ENCODE measurements at places on chromosomes 5 and 9.

DNA sequence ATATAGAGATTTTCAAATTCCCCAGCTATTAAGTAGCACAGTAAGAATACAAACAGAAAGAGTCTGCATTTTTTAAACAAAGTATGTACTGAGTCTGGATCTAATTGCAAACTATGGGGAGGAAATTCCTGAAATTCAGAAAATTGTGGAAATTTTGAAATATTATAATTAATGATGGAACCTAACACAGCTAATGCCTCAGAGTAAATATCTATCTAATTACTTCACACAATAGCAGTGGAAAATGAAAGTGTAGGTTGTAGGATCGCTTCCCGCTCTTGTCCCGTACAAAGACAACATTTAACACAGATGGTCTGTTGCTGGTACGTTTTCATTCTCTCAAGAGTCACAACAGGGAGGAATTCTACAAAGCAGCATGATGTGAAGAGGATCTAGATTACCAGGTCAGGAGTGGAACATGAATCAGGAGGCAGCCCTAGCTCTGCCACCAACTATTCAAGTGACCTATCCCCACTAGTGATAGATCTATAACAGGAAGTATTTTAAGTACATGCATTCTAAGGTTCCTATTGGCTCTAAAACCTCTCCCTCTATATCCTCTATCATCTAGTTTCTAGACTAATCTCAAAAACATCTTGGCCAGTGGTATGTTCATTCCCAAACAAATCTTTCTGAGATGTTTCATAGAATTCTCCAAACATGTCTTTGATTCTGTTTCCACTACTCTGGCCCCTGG, 58.9 kb upstream of the GRAMD2B start:
- no peak for DNase-seq

DNA sequence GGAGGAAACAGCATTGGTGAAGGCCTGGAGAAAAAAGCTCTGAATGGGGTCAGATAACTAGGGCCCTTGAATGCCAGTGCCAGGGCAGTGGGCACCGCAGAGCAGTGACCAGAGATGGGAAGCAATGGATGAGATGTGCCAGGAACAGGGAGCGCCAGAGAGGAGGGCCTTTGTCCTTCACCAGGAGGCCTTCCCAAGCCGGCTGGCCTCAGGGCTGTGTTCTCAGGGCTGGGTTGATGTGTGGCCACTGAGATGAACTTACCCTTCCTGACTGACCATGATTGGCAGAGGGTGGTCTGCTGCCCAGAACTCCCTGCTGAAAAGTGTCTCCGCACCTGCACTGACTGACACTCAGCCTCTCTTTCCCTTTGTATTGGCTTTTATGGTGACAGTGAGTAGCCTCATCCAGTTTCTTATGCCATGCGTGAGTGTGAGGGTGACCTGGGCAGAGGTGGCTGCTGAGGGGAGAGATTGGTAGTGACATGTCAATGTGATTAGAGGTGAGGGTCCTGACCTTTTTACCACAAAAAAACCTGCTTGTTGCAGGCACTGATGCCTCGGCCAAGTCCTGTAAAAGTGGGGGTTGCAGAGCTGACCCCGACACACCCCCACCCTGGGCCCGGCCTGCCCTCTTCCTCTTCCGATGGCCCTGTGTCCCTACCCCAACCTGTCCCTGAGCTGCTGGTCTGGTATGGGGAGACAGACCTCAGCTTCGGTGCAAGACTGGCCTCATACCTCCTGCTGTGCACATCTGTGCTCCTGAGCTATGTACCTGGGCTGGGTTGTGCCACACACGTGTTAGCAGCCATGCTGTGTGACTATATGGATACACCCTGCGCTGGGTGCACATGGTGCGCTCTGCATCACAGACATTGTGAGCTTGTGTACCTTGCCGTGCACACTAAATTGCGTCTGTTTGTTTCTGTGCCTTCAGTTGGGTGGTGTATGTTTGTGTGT, 57.1 kb upstream of the PSD2 start:
- no peak for DNase-seq

GRCh38 chr9:127705577-127706379, 1.0 kb upstream of the CFAP157 start:
- DNase-seq: no peak

DNA sequence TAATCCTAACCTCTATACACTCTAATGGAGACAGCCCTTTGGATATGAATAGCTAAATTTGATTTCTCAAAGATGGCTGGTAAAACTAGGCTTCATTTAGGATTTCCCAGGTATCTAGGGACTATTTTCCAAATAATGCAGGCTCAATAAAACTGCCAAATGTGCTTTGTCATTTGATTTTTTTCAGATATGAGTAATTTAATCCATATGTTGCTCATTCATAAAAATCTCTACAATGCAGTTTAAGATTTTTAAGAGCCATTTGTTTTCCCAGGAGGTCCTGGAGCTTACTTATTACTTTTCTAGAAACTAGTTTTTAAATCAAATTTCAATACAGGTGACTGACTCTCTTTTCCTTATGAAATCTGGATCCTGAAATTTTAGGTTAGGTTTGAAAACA, 349.3 kb upstream of the SLC24A2 start:
- no peak for DNase-seq

DNA sequence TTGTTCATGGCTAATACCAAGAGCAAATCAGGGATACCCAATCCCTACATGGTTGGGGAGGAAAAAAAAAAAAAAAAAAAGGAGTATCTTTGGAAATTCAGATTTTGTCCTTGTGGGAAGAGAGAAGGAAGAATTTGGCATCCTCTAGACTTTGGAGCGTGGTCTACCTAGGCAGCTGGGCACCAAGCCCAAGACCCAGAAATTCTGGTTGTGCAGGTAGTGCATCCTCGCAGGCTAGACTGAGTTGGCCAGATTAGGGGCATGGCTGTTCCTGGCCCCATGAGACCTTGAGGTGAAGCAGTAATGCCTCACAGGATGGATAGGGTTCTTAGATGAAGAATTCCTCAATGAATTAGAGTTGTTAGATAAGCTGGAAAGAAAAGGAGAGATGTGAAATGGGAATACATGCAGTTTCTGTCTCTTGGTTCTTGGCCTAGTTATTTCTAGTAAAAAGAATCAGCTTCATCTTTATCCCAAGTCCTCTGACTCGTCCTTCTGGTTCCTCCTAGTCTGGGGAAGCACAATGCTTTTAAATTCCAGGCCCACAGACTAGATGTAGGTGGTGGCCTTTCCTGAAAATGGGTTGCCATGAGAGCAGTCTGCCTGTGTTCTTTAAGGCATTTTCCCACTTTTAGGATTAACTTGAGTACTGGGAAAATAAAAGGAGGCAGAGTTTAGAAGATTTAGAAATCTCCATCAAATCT, 140.5 kb upstream of the RUSC2 start:
- no peak for DNase-seq

DNA sequence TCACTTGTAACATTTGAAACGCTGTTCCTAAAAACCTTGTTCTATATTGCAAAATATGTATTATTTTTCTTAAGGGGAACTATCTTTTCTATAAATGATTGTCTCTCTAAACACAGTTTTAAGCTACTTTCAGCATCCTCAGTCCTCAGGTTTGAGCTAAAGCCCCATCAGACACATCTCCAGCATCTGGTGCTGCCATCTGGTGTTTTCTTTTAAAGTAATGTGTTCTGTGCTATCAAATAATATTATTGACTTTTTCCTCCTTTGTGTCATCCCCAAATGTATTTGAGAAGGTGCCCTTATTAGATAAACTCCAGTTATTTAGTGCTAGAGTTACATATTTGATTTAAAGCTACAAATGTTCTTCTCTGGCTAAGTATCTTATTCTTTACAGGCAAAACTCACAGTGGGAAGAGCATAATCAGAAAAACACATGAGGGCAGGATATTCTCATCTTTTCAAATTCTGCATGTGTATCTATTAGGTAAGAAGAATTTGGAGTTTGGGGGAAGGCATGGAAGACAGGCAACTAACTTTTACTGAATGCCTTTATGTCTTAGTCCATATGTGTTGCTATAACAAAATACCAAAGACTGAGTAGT, 27.5 kb downstream of the ZNF474 start:
- DNase-seq: peak; percentile 18

GRCh38 chr5:180670586-180671359, 21.4 kb upstream of the FLT4 start:
- peak; percentile 70 for DNase-seq

DNA sequence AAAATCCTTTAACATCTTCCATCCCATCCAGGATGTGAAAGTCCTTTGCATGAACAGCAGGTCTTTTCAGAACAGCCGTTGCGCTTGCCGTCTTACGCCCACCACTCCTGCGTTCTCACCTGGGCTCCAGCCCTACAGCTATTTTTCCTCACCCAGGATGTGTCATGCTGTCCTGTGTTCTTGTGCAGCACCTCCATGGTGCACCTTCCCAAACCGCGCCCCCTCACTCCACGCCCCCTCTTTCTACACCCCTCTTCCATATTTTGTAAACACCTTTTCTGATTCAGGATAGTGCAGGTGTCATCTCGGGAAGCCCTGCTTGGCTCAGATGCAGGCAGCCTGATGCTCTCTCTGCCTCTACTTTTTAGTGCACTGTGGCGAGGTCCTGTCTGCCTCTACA, 18.4 kb downstream of the CAMK4 start:
- DNase-seq: no peak

DNA sequence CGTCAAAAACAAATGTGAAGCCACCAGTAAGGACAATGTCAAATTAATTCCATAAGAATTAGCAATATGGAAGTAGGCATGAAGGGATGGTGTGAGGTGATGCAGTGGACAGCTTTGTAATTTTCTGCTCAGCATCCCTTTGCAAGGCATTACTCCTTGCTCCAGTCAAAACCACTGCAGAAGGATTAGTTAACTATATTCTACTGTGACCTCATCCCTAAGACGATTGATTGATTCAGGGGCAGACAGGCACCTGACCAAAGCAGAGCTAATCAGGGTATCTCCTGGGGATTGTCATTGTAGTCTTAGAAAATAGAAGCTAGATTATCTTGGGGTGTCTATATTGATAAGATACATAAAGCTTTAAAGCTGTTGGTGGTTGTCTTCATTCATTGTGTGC, 98.7 kb downstream of the NMUR2 start:
- no peak for DNase-seq

DNA sequence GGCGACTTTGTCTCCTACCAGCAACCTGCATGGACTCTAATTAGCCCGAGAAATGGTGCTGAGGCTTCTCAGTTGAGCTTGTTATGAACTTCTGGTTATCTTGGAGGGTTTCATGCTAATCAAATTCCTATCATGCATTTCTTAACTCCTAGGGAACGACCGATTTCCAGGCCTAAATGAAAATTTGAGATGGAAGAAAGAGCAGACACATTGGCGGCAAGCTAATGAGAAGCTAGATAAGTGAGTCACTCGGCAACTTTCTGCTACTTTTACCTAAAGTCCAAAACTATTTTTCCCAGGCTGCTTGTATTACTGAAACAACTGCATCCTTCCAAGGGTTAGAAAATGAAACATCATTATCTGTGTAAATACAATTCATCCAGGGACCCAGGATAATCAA, 207.2 kb downstream of the DOCK8 start:
- DNase-seq: no peak

- DNase-seq: no peak
Observed at GRCh38 chr9:6414247-6414641, 1.2 kb downstream of the UHRF2 start.

- no peak for DNase-seq
Observed at GRCh38 chr5:155282503-155283107, 269.1 kb downstream of the KIF4B start.

- DNase-seq: no peak
Observed at GRCh38 chr5:172597755-172598155, 43.3 kb upstream of the NEURL1B start.

GRCh38 chr5:140828362-140828737, 590 bp downstream of the PCDHA6 start:
- DNase-seq: no peak

DNA sequence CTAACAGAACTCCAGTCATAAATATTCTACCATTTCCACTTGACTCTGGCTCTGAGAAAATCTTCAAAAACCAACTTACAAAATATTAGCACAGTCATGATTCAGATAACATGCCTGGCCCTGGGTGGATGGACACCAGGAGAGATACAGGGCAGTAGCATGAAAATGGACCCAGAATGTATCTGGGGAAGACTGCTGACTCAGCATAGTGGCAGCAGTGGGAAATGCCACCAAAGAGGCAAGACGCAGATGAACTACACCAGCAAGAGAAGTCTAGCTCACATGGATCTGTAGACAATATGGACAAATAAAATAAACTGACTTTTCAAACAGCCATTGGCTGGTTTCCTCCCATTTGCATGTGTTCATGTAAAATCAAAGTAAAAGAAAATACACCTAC, 359.8 kb downstream of the SEMA5A start:
- no peak for DNase-seq

GRCh38 chr9:80994892-80995291, 694.5 kb downstream of the TLE1 start:
- no peak for DNase-seq

DNA sequence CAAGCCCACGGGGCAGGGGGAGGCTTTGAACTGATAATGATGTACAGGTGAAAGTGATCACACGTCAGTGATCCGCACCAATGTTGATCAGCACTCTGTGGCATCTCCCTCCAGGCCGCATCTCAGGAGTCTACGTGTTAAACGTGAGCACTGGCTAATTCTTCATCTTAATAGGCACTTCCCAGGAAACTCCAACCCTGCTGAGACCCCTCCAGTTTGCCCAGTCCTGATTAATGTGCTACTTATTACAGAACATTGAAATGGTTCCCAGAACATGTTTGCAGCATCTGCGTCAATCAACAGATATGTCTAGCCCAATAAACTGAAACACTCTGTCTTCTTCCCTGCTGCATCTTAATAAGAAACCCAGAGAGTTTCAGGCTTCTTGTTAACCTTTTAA, 298.4 kb downstream of the DEPDC1B start:
- DNase-seq: no peak

DNA sequence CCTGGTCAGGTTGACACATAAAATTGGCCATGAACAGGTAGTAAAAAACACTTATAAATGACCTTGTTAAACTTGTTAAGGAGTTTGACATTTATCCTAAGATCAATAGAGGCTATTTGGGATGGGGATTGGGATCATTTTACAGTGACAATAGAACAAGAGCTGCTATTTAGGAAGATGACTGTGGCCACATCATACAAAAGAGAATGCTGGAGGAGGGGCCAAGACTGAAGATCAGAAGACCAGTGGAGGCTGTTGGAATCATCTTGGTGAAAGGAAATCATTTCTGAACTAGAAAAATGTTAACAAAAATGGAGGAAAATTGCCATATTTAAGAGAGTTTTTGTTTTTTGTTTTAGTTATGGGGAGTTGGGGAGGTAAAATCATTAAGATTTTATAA, 304.8 kb upstream of the TLE4 start:
- DNase-seq: no peak

DNA sequence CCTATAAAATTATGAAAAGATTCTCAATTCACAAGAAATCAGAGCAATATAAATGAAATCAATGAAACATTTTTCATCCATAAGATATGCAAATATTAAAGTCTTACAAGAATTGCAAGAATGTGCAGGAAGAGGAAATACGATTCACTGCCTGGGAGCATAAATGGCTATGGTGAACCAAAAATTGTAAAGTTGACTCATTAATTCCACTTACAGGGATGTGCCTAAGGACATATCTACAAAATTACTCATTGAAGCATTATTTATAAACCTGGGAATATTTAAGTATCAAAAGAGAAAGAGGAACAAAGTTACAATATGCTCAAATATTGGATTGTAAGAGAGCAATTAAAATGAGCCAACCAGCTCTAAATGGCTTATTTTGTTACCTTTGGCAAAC, 6.9 kb upstream of the NIPSNAP3A start:
- no peak for DNase-seq

Measured in GM13977 (cell line).